Coronary artery (tissue), 2 donors: ENCODE measurements at places on chromosomes 16 and 17.

- no peak for DNase-seq
Observed at GRCh38 chr16:61576476-61576875, 459.8 kb downstream of the CDH8 start.

- no peak for DNase-seq
Observed at GRCh38 chr16:17050468-17050867, 420.3 kb downstream of the XYLT1 start.

DNA sequence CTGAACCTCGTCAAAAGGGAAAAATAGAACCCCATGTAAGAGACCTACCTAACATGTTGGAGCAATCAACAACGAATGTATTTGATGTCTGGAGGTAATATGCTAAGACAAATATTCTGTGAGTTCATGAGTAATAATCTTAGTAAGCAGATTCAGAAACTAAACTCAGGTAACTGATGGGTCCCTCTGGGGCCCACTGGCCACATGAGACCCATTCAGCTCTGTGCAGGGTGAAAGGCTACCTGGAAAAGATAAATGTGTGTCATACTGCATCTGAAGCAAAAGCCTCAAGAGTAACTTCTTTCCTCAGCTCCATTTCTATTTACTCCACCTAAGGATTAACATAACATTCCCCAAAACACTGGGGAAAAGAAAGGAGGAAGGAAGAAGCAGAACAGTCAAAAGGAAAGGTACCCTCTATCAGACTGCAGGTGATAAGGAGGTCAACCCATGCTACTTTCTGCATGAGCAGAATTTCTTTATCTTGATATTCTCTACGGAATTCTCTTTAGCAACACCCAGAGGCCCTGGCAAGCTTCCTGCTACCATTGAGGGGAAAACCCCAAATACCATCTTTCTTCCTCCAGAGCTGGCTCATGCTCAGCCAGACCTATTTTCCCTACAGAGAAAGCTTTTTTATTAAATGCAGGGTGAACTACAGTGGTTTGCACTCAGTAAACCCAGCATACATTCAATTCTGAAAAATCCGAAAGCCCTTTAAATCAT lies 37.7 kb upstream of the ABCA6 start:
- DNase-seq = no peak

GRCh38 chr17:40343219-40344119 lies 21.1 kb downstream of the GJD3 start:
- no peak for DNase-seq

DNA sequence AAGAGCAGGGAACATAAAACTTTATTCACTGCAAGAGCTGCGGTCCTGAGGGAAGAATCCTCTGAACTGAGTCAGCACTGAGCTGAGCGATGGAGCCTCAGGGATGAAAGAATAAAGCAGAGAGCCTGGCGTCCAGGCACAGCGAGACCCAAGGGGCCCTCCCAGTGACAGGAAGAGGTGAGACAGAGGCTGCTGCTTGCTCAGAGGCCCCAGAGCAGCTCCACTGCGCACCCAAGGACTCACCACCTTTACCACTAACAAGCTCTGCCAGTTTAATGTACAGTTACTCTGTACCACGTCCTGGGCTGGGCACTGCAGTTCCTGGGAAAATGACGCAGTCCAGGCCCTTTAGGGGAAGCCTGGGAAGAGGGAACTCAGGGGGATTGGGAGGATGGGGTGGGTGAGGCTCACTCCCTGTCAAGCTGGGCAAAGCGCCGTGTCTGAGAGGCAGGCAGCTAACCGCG lies 5.6 kb downstream of the GFAP start:
- DNase-seq = no peak

GRCh38 chr16:73778887-73779286 lies 517.7 kb upstream of the PSMD7 start:
- DNase-seq = no peak

DNA sequence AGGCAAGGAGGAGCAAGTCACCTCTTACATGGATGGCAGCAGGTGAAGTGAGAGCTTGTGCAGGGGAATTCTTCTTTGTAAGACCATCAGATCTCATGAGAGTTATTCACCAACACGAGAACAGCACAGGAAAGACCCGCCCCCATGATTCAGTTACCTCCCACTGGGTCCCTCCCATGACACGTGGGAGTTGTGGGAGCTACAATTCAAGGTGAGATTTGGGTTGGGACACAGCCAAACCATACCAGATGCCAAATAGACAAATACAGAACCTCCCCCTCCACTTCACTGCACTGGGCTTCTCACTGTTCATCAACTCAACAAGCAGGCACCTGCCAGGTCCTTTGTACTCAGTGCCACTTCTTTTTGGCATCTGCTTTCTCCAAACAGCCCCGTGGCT lies 100.2 kb downstream of the WSCD1 start:
- DNase-seq = no peak

GRCh38 chr17:37676115-37676925 lies 33.1 kb upstream of the DDX52 start:
- no peak for DNase-seq

GRCh38 chr17:3843935-3844516 lies 2.0 kb downstream of the NCBP3 start:
- no peak for DNase-seq

GRCh38 chr17:63240106-63240505 lies 206.0 kb downstream of the CYB561 start:
- DNase-seq = no peak

GRCh38 chr16:69554495-69554894 lies 11.3 kb upstream of the NFAT5 start:
- no peak for DNase-seq

GRCh38 chr17:8141741-8142140 lies 10.5 kb downstream of the PER1 start:
- no peak for DNase-seq

- DNase-seq = peak; percentile 83
Observed at GRCh38 chr17:50507871-50508572, at the start of gene MYCBPAP. MYCBPAP (plus strand) TSS chr17:50508439; CDS start chr17:50508675, 236 bp downstream.

DNA sequence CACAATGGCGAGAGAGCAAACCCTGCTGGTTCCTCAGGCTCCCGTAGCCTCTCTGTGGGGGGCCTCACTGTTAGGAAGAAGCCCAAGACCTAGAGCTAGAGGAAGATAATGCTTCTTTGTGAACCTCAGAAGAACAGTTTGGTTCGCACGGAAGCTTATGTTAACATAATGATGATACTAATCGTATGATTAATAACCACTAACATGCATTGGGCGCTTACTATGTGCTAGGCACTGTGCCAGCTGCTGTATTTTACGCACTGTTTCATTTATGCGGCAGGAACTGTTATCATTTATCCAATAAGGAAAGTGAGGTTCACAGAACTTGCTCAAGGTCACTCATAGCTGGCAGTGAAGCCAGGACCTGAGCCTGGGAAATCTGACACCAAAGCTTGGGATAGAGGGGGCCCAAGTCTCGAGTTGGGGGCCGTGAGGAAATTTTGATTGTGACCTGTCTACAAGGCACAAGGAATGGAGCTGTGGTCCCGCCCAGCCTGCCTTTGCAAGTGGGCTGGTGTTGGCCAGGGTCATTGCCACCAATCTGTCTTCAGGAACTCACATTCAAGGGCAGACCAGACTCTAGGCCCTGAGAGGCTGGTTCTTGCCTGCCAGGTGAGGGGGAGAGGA lies 6.8 kb downstream of the PRCD start:
- no peak for DNase-seq

GRCh38 chr17:33650304-33650703 lies 357.2 kb upstream of the ASIC2 start:
- no peak for DNase-seq

GRCh38 chr17:42276609-42277341 lies 584 bp upstream of the STAT5B start:
- DNase-seq = no peak

GRCh38 chr16:24135624-24136565 lies 120.2 kb upstream of the CACNG3 start:
- DNase-seq = no peak

DNA sequence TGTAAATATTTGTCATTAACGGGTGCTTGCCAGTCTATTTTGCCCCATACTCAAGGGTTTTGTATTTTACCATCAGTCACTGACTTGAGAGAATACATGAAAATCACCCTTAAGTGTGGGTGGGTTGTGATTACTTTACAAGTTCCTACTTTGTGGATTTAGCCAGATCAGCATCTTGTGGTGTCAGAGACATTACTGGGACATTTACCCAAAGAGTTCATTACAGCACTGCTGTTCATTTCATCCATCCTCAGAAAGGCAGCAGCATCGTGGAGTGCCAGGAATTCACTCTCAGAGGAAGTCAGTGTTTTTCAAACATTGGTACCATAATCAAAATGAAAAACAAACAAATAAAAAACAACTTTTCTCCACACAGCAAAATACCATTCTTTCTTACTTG lies 110.8 kb downstream of the CNTNAP4 start:
- no peak for DNase-seq

GRCh38 chr17:82752371-82753200 lies 721 bp downstream of the TBCD start:
- DNase-seq = no peak
